ENCODE measurements at places on chromosomes 12 and 14. TPM values are rescaled to one million over a fixed set of nuclear protein-coding genes. Genes with fewer than 3 reads are reported as not detected.

TRAF3 gene
- 7.4 TPM for total RNA-seq

YAF2 gene
- total RNA-seq: 38.9 TPM

EML5 gene
- total RNA-seq: 2.4 TPM

KLHL33 gene
- total RNA-seq: 2.1 TPM

KRT82 gene
- total RNA-seq: not detected

SYCP3 gene
- not detected for total RNA-seq

COPS7A gene
- 36.6 TPM for total RNA-seq

OASL gene
- 0.82 TPM for total RNA-seq

SPIC gene
- not detected for total RNA-seq

PTPRO gene
- total RNA-seq: 6.7 TPM

TEX52 gene
- total RNA-seq: not detected

STAC3 gene
- total RNA-seq: 1.0 TPM

PROX2 gene
- total RNA-seq: not detected

BDKRB2 gene
- 34.6 TPM for total RNA-seq

BIN2 gene
- total RNA-seq: 0.29 TPM

CFAP54 gene
- 14.2 TPM for total RNA-seq

POC1B gene
- 36.8 TPM for total RNA-seq

TMEM30B gene
- total RNA-seq: 6.4 TPM

CD163L1 gene
- total RNA-seq: 3.8 TPM

DLK1 gene
- total RNA-seq: not detected

TAC3 gene
- total RNA-seq: not detected

CACNA2D4 gene
- total RNA-seq: not detected

CLEC1B gene
- total RNA-seq: not detected

GPHB5 gene
- total RNA-seq: not detected

PTGER2 gene
- total RNA-seq: 7.1 TPM

TMED8 gene
- total RNA-seq: 16.6 TPM

SLC17A8 gene
- total RNA-seq: not detected

All from uterus (tissue), 4 donors.